ENCODE measurements at places on chromosomes 11 and 22.

DNA sequence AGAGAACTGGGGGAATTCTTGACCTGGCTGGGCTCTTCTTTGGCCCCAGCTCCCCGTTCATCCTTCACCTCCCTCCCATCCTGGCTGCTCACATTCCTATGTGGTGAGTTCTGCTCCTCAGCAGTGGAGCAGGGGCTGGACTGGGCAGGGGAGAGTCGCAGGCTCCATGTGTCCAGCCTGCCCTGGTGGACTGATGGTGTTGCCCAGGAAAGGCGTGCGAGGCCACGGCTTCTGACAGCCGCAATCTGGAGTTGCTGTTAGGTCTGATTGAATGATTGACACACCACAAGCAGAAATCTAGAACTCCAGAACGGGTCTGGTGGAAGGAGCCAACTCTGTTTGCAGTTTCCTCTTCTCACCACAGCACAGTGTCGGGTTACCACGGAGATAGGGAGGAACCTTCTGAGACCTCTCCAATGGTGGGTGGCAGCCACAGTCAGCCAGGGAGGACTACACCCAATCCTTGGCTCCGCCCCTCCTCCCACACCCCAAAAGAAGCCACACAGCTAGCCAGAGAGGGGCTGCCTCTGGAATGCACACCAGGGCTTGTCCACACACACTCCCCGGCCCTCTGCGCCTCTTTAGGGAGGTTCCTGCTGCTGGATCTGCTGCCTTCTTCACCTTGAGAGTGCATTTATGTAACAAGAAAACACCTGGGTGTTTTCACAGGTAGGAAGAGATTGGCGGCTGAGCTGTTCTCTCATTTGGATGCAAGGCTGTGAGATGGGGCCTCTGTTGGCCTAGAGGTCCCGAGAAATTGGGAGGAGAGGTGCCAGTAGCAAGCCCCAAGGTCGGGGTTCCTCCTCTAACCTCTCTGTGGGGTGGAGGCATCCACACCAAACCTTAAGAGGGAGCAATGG is 56.4 kb upstream of the CD44 start:
- DNase-seq, result peak; percentile 64

DNA sequence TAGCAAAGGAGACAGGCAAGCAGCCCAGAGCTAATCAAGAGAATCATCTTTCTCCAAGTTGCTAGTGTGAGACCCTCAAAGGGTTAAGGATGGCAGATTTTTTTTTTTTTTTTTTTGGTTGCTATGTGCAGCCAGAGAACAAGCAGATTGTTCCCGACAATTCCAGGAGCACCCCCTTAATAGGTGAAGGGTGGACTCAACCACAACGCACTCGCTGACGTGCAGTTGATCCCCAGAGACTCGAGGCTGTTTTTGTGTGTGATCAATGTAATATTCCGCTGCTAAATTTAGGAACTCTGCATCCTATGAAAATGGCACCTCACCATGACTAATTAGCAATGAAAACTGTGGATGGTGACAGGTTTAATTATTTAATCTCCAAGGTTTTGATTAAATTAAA is 789.0 kb downstream of the KCNA4 start:
- no peak for DNase-seq

DNA sequence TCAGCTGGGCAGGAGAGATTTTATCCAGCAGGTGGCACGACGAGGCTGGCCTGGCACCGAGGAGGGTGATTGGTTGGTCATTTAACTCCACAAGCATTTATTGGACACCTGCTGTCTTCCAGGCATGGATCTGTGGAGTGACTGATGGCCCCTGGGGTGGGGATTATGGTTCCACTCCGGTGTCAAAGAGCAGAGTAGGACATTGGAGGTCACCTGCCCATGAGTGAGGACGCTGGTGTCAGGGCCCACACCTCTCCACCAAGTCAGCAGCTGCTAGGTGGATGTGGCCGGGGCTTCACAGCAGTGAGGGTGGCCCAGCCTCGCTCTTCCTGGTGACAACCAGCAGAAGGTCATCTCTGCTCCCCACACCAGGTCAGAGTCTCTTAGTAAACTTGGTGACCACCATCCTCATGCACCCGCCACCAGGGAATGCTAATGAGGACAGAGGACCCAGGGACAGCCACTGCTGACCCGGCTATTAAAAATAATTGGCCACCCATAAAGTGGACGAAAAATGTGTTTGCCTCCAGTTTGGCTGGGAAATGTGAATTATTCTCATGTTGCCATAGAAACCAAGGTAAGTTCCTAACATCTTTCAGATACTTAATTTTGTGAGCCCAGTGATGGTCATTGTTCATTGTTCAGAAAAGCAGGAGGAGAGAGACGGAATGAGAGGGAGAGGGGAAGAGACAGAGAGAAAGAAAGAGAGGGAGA is 428.7 kb downstream of the TBC1D22A start:
- DNase-seq, result no peak

DNA sequence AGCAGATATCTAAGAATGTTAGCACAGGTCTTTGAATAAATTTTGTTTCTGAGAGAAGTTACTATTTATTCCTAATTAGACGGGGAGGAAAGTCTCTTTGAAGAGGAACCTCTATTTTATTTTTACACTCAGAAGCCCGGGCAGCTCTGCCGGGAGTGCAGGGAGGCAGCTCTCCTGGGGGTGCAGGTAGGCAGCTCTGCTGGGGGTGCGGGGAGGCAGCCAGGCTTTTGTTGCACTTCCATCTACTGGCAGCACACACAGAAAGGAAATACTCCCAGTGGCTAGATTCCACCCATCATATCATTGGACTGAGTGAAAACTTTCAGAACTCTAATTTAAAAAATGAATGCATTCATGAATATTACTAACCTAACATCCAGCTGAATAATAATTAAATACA is 24.6 kb downstream of the OR10A6 start:
- DNase-seq, result no peak

GRCh38 chr11:25602149-25602548 is 729.8 kb upstream of the ANO3 start:
- DNase-seq, result no peak

DNA sequence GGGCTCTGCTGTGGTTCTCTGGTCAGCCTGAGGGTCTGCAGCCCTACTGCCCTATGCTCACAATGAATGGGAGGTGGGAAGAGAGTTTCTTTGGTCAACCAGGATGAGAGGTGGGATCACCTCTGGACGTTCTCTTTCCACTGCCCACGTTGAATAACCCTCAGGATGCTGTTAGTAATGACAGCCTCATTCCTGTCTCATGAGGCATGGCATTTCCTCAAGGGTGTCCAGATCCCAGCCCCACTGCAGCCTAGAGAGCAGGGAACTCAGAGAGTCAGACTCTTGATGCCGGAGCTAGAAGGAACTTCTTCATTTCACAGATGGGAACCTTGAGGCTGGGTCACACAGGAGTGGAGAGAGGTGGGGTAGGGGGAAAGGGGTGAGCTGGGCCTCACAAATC is 196.0 kb downstream of the CEP164 start:
- no peak for DNase-seq

GRCh38 chr11:23866641-23867040 is 630.2 kb upstream of the LUZP2 start:
- no peak for DNase-seq

DNA sequence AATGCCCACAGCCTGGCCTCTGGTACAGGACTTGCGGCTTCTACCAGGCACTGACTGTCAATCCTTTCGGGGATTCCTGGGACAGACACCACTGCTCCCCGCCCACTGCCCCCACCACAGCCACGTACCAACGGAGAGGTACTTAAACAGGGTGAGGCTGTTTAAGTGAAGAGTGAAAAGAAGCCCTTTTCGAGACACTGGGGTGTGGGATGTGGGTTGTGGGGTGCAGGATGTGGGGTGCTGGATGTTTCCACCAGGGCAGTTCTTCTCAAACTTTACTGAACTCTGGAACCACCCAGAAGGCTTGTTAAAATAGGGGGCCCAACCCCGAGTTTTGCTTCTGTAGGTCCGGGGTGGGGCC is 34.2 kb upstream of the PRR5 start:
- DNase-seq, result no peak

DNA sequence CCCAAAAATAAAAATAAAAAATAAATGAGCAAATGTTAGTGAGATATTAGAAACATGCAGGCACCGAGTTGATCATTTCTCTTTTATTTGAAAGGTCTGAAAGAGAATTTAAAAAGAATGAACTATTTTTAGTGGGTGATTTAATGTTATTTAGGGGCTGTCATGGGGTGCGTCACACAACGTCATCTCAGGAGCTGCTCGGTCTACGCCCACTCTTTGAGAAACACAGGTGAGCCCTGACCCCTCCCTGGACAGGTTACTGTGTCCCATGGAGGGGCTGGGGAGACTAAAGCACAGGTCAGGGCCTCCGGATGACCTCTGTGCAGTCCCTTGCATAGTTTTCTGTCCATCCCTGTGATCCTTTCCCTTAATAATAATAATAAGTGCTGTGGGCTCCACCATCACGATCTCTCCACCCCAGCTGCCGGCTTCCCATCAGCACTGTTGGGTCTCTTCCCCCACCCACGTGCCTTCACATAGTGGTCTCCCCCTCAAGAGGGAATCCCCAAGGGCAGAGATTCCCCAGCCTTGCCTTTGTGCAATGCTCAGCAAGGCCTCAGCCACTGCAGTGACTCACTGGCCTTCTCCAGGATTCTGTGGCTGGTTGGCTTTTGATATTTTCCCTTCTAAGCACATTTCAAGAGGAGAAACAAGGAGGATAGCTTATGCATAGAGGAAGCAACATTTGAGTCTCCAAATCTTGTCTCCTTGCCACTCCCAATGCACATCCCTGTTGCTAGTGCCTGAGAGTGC is 159.9 kb downstream of the TTC17 start:
- DNase-seq, result no peak

DNA sequence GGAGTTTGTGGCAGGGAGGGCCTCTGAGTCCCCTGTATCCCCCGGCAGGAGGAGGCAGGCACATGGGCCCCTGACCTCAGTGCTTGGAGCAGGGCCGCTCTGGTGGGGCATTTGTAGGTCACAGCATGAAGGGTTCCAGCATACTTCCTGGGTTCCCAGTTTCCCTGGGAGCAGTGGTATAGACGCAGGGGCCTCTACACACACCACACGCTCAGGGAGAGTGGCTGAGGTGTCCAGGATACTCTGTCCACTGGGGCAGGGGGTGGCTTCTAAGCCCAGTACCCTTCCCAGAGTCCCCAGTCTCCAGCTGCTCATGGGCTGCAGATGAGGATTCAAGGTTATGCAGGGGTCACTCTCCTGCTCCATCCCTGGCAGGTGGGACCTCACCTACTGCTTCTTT is 6.1 kb downstream of the LSP1 start:
- no peak for DNase-seq

GRCh38 chr11:119223856-119224255 is 17.7 kb downstream of the CBL start:
- no peak for DNase-seq

GRCh38 chr11:67504005-67504949 is 886 bp downstream of the PITPNM1 start:
- no peak for DNase-seq

DNA sequence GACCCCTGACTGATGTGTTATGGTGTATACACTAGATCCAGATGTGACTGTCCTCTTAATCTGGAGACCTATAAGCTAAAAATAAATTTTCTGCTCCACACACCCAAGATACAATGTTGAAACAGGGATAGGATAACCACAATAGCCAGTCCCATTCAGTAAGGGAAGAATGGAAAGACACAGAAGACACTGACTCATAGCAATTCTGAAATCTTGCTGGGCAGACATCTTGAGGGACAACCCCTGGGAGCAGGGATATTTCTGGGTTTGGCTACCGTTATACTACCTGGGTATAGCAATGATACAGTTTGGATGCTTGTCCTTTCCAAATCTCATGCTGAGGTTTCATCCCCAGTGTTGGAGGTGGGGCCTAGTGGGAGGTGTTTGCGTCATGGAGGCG is 93.9 kb downstream of the BUD13 start:
- no peak for DNase-seq

DNA sequence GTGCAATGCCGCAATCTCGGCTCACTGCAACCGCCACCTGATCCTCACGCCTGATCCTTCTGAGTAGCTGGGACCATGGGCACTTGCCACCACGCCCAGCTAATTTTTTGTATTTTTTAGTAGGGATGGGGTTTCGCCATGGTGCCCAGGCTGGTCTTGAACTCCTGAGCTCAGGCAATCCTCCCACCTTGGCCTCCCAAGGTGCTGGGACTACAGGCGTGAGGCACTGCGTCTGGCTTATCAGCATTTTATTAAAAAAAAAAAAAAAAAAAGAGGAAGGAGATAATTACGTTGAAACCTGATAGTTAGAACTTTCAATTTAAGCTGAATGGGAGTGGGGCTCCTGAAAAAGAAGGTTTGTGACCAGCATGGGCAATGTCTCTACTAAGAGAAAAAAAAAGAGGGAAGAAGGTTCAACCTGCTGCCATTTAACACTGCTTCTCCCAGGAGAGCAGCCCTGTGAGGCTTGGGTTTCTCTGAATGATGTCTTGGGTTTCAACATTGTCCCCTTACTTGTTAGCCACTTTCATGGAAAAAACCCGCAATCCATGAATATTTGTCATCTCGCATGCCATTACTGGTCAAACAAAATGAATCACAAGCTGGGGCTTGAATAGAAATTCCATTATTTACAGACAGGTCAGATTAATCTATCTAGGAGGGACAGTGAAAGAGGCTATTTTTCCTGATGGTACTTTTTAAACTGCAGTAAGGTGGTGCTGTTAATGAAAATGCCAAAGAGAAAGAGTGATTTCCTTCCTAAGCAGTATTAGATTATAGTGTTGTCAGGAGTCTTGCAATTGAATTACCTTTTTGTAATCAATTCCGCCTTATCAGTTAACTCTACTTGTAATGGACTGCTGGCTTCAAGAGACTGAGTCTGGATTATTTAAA is 72.5 kb downstream of the PACS1 start:
- no peak for DNase-seq

DNA sequence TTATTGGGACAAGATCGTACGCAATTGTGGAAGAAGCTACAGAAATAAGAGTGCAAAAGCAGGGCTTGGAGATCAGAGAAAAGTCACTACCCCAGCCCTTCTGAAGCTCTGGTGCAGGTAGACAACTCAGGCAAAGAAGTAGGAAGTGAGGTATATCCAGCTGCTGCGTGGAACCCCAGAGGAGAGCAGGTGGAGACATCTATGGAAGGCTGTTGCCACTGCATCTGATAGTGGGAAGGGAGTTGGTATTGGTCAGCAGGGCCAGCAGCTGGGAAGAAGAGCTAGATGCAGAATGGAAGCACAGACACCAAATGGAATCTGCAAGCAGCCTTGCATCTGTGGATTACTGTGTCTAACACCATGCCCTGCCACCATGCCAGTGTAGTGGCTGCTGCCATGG is 165.1 kb downstream of the WNT11 start:
- DNase-seq, result no peak

- no peak for DNase-seq
Observed at GRCh38 chr11:65438257-65439151, 15.9 kb downstream of the NEAT1 start.

GRCh38 chr22:28927630-28928029 is 44.3 kb downstream of the ZNRF3 start:
- no peak for DNase-seq

- no peak for DNase-seq
Observed at GRCh38 chr11:36012455-36012854, 68.6 kb downstream of the LDLRAD3 start.

DNA sequence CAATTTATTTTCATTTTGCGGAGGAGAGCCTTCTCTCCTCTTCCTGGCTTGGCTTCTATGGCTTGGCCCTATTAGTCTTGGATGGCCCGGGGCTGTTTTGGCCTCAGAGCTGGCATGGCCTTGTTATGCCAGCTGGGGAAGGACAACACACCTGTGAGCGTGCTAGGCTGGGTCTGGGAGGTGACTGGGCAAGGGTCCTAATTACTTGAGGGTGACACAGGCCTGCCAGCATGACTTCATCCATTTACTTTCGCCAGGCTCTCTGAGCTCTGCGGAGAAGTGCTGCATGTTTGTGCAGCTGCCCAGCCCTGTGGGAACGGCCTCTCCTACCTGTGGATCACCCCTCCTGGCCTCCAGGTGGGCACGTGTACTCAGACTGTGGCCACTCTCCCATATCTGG is 153.6 kb downstream of the SNX19 start:
- DNase-seq, result no peak

- DNase-seq, result no peak
Observed at GRCh38 chr22:26846645-26847044, 189.3 kb downstream of the MIAT start.

Measured in stimulated activated CD8-positive, alpha-beta memory T cell treated with anti-CD3 and anti-CD28 coated beads, Interleukin-7, amount 100 ng/mL, for 48 hours (primary cell).